ENCODE measurements at places on chromosomes 5 and 9.

DNA sequence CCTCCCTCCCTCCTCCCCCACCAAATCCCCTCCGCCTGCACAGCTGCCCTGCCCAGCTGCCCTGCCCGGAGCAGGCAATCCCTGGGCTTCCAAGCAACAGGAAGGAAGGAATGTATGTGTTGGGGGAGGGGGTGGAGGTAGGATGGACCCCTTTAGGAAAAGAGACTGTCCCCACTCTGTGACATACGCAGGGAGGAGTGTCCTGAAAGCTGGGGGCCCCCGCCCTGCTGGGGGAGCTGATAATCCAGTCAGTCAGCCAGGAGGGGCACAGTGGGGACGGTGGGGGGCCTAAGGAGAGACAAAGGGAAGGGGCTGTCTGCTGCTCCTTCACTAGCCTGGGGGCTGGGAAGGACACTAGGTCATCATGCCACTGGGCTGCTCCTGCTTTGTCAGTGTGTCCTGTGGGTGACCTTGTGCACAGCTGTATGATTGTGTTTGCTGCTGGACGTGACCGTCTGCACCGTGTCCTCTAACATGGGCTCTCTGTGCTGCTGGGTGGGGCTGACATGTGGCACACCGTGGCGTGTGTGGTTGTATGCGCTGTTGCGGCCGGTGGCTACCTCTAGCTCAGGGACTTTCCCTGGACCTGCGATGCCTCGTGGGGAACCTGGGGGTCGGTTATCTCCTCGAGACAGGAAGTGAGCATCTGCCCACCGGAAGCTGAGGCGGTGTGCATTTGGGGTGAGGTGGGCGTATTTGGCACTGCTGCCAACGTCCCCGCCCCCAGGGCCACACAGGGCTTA lies 3.0 kb downstream of the N4BP3 start:
- DNase-seq, result no peak

DNA sequence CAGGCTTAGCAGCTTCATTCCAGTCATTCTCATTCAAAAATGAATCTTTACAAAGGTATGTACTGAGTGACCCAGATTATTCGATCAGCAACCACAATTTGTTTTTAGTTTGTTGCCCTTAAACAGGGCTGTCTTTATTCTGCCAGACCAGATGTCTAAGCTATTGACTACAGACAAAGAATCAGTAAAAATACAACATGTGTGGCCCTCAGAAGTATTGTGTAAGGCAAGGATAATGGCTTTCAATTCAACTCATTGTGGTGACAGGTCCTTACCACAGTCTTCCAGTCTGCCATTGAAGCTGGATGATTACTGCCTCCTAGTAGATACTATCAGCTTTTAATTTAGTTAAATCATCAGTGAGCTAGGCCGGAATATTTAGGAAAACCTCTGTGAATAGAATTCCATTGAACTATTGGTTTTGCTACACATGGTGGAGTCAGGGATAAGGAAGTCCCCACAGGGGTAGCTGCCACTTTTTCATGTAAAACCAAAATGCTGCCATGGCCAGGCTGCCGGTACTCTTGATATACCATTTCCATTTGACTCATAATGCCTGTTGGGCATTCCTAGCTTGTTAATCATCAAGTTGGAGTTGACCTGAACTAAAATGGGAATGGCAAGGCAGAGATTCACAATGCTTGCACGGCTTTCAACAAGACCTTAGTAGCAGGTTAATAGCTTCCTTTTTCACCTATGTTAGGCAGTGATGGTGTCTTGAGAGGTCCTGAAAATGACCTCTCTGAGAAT lies 175.6 kb downstream of the MEF2C start:
- no peak for DNase-seq

DNA sequence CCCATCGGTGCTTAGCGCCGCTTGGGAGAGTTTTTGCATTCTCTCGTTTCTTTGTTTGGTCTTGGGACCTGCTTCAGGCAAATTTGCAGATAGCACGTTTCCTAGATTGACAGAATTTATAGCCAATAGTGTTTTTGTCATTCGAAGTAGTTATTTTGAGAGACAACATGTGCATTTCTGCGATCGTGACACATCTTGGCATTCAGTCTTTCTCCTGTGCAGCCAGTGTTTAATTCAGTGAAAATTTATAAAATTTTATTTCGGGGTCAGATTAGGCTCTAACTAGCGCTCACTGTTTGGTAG lies 830 bp downstream of the PRRC1 start:
- DNase-seq, result no peak

DNA sequence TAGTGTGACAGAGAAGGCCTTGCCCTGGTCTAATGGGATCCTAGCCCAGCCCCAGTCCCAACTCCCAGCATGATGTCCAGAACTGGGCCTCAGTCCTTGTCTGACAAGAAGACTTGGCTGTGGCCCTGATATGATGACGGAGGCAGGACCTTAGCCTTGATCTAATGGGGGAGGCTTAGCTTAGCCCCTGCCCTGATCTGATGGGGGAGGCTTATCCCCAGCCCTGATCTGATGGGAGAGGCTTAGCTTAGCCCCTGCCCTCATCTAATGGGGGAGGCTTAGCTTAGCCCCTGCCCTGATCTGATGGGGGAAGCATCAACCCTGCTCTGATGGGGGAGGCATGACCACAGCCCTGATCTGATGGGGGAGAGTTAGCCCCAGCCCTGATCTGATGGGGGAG lies 3.7 kb downstream of the PKN3 start:
- no peak for DNase-seq

DNA sequence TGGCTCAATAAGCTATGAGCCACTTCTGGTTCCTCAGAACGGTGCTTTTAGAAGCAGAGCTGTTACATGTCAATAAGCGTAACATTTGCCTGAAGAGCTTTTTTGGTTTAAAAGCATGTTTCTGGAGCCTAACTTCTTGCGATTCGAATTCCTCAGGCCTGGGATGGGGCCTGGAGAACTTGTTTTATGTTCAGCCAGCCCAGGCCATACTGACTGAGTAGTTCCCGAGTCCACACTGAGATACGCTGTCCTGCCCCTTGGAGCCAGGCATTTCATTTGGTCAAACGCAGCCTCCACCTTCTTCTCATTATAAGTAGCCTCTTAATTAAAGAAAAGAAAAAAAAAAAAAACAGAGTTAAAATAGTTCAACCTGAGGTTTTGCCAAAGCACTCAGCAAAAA lies 260.6 kb upstream of the ANKRD55 start:
- no peak for DNase-seq

DNA sequence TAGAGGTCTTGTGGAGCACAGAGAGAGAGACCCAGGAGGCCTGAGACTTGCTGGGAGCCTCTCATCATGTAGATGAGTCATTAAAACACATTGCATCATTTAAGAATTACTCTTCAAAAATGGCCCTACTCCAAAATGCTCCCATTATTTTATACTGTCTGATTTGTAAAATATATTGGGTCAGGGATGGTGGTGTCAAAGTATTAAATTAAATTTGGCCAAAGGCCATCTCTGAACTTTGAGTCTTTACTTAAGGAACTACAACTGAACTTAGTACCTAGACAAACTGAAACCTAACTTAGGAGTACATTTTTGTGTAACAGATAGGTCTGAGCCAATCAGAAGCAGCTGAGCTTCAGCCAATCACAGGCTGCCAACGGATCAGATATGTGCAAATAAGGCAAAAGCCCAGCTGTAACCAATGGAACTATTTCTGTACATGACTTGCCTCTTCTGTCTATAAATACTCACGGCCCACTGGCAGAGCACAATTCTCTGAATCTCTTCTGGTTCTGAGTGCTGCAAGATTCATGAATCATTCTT lies 657.2 kb downstream of the TLE1 start:
- DNase-seq, result no peak

GRCh38 chr5:17763301-17763700 lies 129.0 kb downstream of the TAF11L14 start:
- no peak for DNase-seq

GRCh38 chr9:77910194-77910621 lies 121.4 kb downstream of the GNAQ start:
- DNase-seq, result no peak

DNA sequence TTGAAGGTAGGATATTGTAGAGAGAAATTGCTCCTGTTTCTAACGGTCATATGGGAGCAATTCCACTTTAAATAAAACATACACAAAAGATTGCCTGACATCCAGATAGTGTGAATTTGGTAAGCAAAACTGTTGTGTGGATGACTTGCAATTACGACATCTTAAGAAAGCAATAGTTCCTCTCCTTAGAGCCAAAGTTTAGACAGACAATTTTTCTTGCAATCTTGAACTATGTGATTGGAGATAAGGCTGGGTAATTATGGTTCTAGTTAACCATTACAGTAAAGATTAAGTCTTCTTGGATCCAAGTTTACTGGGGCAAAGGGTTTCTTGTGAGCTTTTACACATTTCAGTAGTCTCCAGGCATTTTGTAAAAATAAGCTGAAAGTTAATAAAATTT lies 1080.6 kb upstream of the CDH6 start:
- DNase-seq, result no peak
